ENCODE measurements at places on chromosomes 7 and 10.

GRCh38 chr7:47764746-47765145 is 182.8 kb upstream of the TNS3 start:
- no peak for DNase-seq

- no peak for DNase-seq
Measured at GRCh38 chr7:101255796-101256195, 10.9 kb upstream of the FIS1 start.

DNA sequence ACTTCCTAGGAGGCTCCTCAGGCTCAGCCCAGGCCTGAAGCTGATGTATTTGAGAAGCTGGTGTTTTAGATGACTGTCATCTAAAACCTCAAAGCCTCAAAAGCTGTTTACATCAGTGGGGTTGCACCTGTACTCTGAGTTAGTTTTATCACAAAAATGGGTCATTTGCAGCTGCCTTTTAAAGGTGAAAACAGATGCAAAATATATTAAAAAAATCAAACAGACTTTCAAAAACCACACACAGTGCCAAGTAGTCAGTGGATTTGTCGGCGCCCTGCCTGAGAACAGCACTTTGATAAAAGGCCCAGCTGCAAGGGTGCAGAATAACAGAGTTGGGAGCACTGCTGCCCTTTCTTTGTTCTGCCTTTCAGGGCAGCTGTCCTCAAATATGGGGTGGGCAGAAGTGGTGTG is 103.0 kb downstream of the VOPP1 start:
- DNase-seq, result no peak

GRCh38 chr7:98126311-98127142 is 19.9 kb downstream of the LMTK2 start:
- no peak for DNase-seq

Measured in right hindlimb (tissue), 1 donor.